ENCODE measurements at places on chromosomes 7 and 10.

GRCh38 chr10:56567580-56567979 lies 206.5 kb upstream of the ZWINT start:
- no peak for DNase-seq

DNA sequence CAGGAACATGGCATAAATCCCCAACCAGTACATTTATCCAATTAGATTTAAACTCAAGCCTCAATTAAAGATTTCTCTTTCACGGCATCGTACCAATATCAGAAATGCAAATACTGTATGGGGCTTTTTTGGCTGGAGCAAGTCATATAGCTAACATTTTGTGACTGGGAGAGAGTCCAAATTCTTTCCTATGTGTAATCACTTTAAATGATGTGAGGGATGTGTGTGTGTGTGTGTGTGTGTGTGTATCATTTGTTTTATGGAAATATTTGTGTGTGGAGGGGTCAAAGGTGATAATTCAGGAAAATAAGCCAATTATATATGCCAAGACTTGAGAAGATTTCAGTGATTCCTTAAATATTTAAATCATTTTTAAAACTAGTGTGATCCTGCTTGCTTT lies 196.6 kb downstream of the TRIL start:
- no peak for DNase-seq

- no peak for DNase-seq
Observed at GRCh38 chr7:135859538-135859937, 110.9 kb upstream of the FAM180A start.

DNA sequence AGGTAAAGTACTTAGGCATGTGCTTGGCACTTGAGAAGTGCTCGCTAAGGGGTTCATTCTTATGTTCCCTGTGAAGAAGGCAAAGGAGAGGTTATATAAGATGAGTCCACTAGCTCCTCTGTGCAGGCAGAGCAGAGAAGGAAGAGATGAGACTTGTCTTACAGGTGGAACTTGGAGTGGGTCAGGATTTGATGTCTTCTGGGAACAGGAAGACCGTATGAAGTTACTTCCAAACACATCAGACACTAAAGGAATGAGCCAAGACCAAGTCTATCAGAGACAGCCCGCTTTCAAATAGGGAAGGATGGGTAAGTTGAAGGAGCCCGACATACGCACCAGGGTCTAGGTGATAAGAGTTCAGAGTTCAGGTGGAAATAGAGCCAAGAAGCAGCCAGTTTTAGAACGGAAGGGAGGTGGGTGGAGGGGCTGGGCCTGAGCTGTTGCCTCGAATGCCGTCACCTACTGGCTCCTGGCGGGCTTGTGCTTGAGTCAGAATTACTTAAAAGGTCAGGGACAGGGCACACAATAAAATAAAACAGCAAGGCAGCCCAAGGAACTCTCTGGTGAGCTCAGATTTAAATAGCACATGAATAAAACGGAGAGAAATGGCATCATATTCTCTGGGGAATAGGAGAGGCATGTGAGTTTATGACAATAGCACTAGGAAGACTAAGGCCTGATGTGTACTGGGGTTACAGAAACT lies 56.1 kb upstream of the GRB10 start:
- peak; percentile 82 for DNase-seq

- DNase-seq: no peak
Observed at GRCh38 chr7:92727755-92728154, 108.6 kb downstream of the CDK6 start.

GRCh38 chr10:73588656-73589055 lies 2.5 kb downstream of the USP54 start:
- DNase-seq: no peak

GRCh38 chr7:31299336-31299735 lies 41.2 kb downstream of the NEUROD6 start:
- DNase-seq: no peak

GRCh38 chr7:106774213-106774767 lies 90.8 kb upstream of the PIK3CG start:
- no peak for DNase-seq

GRCh38 chr7:55587687-55588378 lies 15.5 kb upstream of the VOPP1 start:
- no peak for DNase-seq

DNA sequence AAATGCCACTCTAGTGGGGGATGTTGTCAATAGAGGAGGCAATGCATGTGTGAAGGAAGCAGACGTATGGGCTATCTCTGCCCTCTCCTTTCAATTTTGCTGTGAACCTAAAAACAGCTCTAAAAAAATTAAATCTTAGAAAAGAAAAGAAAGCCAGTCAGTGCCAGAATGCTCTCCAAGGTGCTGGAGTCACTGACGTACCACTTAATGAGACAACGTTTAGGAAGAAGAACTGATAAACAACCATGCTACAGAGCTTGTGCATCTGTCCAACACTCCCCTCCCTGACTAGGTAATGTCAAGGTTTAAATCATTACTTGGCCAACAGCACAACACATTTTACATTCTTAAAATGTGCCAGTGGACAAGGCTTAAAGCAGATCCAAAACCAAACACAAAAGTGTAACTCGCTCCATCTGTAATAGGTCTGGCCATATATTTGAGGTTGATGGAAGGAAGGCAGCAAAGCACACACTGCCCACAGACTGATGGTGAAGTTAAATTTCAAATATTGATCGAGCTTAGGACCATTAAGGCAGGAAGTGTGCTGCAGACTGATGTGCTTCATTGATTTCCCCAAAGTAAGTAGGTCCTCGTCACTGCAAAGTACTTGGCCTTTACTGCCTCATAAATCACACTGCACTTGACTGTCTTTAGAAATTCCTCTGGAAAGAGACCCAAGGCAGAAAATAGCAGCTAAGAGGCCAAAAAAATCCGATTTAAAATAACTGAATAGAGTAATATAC lies 15.5 kb downstream of the ARMH3 start:
- DNase-seq: no peak

GRCh38 chr10:9643782-9644181 lies 1373.9 kb upstream of the CELF2 start:
- DNase-seq: no peak

GRCh38 chr7:135156290-135156689 lies 8.4 kb downstream of the TMEM140 start:
- no peak for DNase-seq

DNA sequence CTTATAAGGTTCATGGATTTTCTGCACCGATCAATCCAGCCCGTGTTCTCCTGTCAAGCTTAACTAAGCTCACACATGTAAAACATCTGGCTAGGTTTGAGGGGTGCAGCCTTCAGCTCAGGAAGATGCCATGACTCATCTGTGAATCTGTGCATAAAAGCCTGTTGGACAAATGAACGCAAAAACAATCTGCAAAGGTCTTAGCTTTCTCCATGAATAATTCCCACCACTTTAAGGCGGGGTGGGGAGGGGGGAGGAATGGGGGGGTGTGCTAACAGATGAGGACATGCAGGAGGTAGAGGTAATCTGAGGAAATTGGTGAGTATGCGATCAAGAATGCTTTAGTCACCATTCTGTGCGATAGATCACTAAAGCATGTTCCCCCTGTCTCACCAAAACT lies 4.8 kb downstream of the DOCK4 start:
- DNase-seq: no peak

DNA sequence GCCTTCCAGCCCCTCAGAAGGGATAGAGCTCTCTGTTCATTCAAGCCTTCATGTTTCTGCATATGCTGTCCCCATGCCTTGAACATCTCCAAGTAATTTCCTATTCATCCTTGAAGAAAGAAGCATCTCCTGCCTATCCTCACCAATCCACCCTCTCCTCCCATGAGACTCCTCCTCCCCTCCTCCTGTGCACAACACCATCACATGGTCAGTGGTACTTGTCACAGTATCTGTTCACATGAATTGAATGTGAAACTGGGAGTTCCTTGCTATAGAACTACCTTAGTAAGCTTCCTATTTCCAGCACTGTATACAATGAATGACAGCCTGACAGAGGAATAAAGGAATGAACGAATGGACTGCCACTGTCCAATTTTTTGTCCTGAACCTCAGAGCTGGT lies 115.5 kb downstream of the GFRA1 start:
- no peak for DNase-seq

DNA sequence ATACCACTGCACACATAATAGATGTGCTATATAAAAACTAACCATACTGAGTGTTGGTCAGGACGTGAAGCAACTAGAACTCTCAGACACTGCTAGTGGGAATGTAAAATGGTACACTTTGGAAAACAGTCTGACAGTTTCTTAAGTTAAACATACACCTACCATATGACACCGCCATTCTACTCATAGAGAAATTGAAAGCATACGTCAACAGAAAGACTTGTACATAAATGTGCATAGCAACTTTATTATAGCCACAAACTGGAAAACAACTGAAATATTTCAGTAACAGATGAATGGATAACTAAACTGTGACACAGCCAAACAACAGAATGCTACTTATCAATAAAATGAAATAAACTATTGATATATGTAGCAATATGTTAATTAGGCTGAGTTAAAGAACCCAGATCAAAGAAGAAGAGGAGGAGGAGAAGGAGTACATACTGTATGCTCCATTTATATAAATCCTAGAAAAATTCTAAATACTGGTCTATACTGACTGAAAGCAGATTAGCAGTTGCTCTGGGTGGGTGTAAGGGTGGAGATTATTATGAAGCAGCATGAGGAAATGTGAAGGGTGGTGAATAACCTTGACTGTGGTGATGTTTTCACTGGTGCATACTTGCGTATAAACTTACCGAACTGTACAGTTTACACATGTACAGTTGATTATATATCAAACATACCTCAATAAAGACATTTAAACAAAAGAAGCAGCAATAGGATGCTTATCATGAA lies 48.6 kb downstream of the ARHGAP21 start:
- DNase-seq: no peak

GRCh38 chr10:7146189-7146588 lies 264.6 kb downstream of the SFMBT2 start:
- no peak for DNase-seq

DNA sequence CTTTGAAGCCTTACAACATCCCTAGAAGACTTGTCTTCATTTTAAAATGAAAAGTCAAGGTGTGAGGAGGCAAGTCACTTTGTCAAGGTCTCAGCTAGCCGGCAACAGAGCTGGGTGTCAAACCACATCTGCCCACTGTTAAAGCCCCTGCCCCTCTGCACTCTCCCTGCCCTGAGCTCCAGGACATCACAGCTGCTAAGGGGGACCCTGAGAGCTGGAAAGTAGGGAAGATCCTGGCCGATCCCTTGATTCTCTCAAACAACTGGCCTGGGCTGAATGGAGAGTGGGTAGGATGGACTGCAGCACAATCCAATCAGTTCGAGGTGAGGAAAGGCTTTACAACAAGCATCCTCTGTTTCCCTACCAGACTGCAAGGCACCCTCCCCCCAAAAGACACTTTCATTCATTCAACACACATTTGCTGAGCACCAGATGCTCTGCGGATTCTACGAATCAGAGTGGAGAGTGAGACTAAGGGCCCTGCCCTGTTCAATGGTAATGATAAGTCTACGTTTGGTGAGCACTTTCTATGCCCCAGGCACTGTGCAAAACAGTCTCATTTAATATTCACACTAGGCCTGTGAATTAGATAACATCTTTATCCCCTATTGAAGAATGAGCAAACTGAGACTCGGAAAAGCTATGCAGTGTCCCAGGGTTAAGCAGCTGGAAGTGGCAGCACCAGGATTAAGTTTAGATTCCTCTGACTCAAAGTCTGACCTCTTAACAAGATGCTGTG lies 148.1 kb downstream of the HERPUD2 start:
- no peak for DNase-seq

GRCh38 chr7:116150588-116150987 lies 59.8 kb upstream of the TES start:
- DNase-seq: no peak

DNA sequence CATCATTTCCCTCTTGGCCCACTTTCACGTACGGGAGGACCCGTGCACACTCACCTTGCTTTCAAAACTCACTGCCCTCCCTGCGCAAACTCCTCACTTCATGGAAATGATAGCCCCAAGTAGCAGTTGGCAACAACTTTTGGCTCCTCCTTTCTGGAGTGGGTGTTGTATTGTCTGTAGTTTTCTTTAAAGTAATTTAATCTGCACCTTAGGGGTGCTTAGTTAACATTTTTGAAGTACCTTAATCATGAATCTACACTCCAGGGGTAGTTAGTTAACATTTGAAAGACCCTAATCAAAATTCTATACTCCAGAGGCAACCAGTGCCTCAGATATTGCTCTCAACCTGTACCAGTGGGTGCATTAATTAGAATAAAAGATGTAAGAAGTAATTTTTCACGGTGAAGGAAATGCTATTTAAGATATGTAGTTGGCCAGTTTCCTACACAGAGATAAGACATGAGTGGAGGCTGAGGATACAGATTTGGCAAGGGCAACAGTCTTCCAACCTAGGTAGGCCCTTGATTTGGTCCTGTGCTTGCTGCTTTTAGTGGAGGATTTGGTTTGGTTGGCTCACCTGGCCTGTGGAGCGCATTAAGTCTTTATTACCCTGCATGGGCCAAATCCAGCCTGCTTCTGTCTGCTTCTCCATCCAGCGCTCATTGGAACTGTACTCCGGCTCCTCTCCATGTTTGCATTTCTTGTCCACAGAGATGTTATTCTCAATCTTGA lies 93.0 kb downstream of the EXOC4 start:
- no peak for DNase-seq

- no peak for DNase-seq
Observed at GRCh38 chr7:35869810-35870209, 69.0 kb downstream of the SEPTIN7 start.

- DNase-seq: no peak
Observed at GRCh38 chr7:154380771-154381170, 328.6 kb downstream of the DPP6 start.

DNA sequence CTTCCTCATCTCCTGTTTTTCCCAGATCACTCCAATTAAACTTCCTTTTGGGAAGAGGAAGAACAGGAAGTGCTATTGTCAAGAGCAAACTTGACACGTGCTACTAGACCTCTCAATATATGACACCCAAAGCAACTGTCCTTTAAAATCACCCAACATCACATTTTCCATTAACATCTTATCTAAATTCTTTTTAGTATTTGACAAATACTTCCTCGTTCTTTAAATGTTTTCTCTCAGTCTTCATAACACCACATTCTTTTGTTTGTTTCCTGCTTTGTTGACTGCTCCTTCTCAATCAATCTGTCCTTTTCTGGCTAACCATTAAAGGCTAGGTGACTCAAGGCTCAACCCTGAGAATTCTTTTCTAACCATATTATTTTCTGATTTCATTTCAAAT lies 7.1 kb upstream of the TFPI2 start:
- DNase-seq: peak; percentile 56

GRCh38 chr10:102118867-102119266 lies 1.3 kb downstream of the LDB1 start:
- peak; percentile 31 for DNase-seq
